ENCODE measurements at places on chromosomes 6 and 20. TPM values are rescaled to one million over a fixed set of nuclear protein-coding genes. Genes with fewer than 3 reads are reported as not detected.

- DNase-seq = peak; percentile 50
- peaks cover 66% of the 10 kb centered on the region for H3K4me1 ChIP-seq
- peak overlapping the region; percentile 78 for H3K4me3 ChIP-seq
- no peaks in the 10 kb centered on the region for H3K27me3 ChIP-seq
These were observed 1.6 kb downstream of the SAMD10 start for GRCh38 chr20:63977739-63978276.

DNA sequence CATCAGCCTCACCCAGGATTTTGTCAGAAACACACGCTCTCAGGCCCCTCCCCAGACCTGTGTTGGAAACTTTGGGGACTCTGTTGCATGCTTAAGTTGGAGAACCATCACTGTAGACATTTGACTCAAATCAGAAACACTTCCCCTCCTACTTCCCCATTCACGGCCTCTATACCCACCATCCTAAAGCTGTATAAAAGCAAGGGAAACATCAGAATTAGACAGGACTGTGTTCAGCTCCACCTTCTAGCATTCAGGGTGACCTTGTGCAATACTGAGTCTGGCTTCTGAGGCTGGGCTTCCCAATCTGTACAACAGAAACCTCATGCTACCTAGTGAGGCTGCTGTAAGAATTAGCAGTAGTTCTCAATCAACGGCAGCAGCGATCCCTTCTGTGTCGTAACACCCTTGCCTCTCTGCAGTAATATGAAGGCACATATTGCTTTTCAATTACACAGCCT lies 252.3 kb downstream of the LY86 start:
- H3K4me1 ChIP-seq = no peaks in the 10 kb centered on the region
- no peak overlapping the region for H3K4me3 ChIP-seq
- H3K27ac ChIP-seq = no peak overlapping the region

DNA sequence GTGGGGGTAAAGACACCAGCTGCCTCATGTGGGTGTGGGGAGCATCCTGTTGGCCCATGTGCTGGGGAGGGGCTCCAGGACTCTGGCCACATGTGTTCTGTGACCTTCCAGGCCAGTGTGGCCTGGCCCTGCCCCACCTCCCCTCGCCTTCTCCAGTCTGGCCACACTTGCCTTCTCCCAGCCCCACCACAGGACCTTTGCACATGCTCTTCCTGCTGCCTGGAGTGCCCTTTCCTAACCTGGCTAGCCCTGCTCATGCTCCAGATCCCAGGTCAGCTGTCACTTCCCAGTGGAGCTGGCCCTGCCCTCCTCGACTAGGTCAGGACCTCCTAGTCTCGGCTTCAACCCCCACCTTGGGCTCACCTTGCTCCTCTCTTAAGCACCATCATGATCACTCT lies 183.8 kb downstream of the CDH4 start:
- DNase-seq = no peak
- H3K27me3 ChIP-seq = peaks cover 2% of the 10 kb centered on the region
- H3K4me3 ChIP-seq = no peak overlapping the region
- no peaks in the 10 kb centered on the region for H3K4me1 ChIP-seq
- H3K36me3 ChIP-seq = no peaks in the 10 kb centered on the region

DNA sequence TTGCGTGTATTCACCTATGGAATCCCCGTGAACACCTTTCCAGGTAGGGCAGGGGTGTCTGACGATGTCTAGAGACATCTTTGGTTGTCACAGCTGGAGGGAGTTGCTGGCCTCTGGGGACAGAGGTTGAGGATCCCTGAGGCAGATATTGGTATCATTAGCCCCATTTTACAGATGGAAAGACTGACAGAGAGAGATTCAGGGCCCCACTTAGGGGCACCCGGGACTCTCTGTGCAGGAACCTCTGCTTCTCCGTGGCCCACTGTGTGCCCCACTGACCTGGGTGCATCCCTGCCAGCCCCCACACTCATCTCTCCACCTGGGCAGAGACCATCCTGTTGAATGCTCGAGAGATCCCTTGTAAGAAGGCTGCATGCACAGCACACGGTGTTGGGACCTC lies 111.2 kb downstream of the EDN3 start:
- no peak overlapping the region for H3K27ac ChIP-seq
- no peak for DNase-seq
- H3K27me3 ChIP-seq = no peaks in the 10 kb centered on the region
- H3K4me1 ChIP-seq = no peaks in the 10 kb centered on the region
- no peak overlapping the region for H3K4me3 ChIP-seq

- no peaks in the 10 kb centered on the region for H3K27me3 ChIP-seq
- DNase-seq = no peak
- H3K27ac ChIP-seq = no peak overlapping the region
- no peak overlapping the region for H3K4me3 ChIP-seq
These were observed 25.3 kb downstream of the DUSP22 start for GRCh38 chr6:317448-318144.

GRCh38 chr20:53176134-53176533 lies 204.0 kb downstream of the TSHZ2 start:
- no peaks in the 10 kb centered on the region for H3K4me1 ChIP-seq
- H3K27ac ChIP-seq = no peak overlapping the region

CRISP3 gene
- total RNA-seq = not detected

- H3K27ac ChIP-seq = no peak overlapping the region
- no peak overlapping the region for H3K4me3 ChIP-seq
- DNase-seq = no peak
- peaks cover 1% of the 10 kb centered on the region for H3K4me1 ChIP-seq
These were observed 81.7 kb upstream of the FOXP4 start for GRCh38 chr6:41464481-41464880.

ERMARD gene
- 26.2 TPM for total RNA-seq

SAPCD1 gene
- 2.7 TPM for total RNA-seq

DNA sequence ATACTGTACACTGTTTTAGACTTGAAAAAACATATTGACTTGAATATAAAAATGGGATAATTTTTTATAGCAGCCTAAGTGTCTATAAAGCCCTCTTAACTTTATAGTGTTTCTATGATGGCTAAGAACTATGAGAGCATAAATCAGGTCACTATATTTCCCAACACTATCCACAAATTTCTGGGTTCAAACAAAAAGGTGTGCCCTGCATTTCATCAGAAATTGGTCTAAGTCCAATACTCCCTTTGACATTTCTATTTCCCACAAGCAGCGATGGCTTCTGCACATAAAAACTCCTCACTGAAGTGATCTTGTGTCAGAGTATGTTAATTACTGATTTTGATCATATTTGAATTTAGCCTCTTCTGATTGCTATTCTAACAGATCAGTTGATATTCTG lies 143.9 kb downstream of the WDR27 start:
- H3K36me3 ChIP-seq = no peaks in the 10 kb centered on the region
- peaks cover 14% of the 10 kb centered on the region for H3K4me1 ChIP-seq
- no peak overlapping the region for H3K4me3 ChIP-seq
- no peak overlapping the region for H3K27ac ChIP-seq
- no peak for DNase-seq

- no peak overlapping the region for H3K27ac ChIP-seq
- peaks cover 23% of the 10 kb centered on the region for H3K36me3 ChIP-seq
- DNase-seq = no peak
- H3K4me1 ChIP-seq = no peaks in the 10 kb centered on the region
- no peaks in the 10 kb centered on the region for H3K27me3 ChIP-seq
These were observed 13.1 kb downstream of the KCNS1 start for GRCh38 chr20:45087814-45088213.

DNA sequence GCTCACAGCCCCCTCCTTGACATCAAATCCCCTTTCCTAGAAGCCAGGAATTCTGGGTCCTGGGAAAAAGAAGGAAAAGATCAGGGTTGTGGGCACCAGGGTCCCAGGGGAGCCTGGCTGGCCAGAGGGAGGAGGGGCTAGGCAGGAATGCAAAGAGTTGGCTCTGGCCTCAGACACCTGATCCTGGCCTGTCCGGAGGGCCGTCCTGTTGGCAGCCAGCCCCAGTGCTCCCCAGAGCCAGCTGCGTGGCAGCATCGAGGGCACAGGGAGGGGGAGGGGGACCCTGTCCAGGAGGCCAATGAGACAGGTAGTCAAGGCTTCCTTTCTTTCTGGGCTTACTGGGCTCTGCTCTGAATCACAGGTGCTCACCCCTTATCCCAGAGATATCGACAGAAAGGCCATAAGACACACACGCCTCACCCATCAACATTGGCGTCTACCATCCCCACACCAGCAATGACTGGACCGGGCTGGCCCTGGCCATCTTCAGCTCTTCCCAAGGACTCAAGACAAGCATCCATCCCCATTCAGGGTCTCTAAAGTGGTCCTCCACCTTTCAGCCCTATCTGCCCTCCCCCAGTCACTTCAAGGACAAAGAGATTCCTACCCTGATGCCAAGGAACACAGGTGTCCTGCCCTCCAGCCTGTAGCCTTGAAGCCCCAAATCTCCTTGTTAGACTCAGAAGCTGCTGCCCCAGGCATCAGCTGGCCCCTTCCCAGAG lies 723 bp downstream of the COL11A2 start:
- H3K4me1 ChIP-seq = peaks cover 27% of the 10 kb centered on the region
- H3K27me3 ChIP-seq = peaks cover 20% of the 10 kb centered on the region
- H3K27ac ChIP-seq = no peak overlapping the region
- DNase-seq = no peak
- H3K4me3 ChIP-seq = peak overlapping the region; percentile 37
- H3K36me3 ChIP-seq = peaks cover 30% of the 10 kb centered on the region

DNA sequence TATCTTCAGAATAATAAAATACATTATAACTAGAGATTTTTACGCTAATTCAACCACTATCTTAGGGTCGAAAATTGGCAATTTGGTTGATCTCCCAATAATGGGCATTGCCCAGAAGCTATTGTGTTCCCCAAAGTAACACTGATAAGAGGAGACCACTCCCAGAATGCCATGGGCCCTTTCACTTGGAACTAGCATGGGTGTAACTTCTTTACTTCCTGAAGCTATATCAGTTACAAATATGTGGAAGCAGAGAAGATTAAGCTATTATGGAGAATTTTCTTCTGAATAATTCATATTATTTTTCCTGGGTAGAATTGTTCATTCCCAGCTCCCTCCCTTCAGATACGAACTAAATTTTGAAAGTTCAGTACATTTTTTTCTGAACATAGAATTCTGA lies 48.2 kb upstream of the JAG1 start:
- peaks cover 2% of the 10 kb centered on the region for H3K27me3 ChIP-seq
- H3K27ac ChIP-seq = no peak overlapping the region
- DNase-seq = no peak

SYCP2 gene
- 4.4 TPM for total RNA-seq

- no peaks in the 10 kb centered on the region for H3K4me1 ChIP-seq
- no peaks in the 10 kb centered on the region for H3K36me3 ChIP-seq
- no peak for DNase-seq
- H3K27ac ChIP-seq = no peak overlapping the region
- H3K27me3 ChIP-seq = no peaks in the 10 kb centered on the region
These were observed 22.0 kb downstream of the KIF13A start for GRCh38 chr6:17965397-17965796.

Data from CD4-positive, alpha-beta T cell (primary cell).